ENCODE measurements at places on chromosomes 13 and 19.
A peak's percentile ranks its signal among the peaks of the same experiment; 100 is the strongest.

GRCh38 chr13:46385946-46386345 lies 1.1 kb downstream of the RUBCNL start:
- no peak for DNase-seq

DNA sequence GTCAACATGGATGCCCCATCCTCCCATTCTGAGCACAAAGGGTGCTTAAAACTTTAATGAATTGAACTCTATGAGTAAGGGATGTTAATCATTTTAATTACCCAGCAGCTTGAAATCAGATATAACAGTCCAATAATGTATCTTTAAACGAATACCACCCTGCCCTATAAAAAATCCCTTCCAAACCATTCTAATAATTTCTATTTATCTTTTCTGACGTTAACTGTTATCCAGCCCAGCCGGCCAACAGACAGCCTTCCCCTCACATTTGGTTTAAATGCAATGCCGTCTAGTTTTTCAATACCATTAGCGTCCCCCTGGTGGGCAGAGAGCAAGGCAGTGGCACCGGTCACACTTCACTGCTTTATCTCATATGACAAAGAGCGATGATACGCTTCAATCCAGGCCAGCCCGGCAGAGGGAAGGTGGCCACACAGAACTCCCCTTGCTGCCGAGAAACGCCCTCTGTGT lies 402.2 kb upstream of the ZNF507 start:
- DNase-seq: no peak

- DNase-seq: no peak
These were observed 8.0 kb downstream of the RNASEH2B start for GRCh38 chr13:50917572-50917971.

GRCh38 chr13:50576156-50576555 lies 267.3 kb downstream of the DLEU7 start:
- no peak for DNase-seq

GRCh38 chr19:1655987-1656608 lies 3.7 kb upstream of the TCF3 start:
- no peak for DNase-seq

DNA sequence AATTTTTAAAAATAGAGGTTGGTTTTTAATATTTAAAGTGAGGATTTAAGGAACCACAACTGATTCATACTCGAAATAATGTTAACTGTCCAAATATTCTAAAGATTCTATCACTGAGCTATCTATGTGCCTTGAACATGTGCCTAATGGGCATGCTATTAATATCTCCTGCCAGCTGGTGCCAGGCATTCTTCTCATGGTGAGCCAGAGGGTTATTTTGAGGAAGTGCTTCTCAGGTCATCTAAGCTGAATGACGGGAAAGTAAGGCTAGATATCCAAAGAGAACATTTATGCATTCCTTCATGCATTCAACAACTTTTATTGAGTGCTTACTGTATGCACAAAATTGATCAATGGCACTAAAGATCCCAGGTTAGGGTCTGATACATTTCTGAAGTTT lies 138.2 kb downstream of the PIBF1 start:
- no peak for DNase-seq

- no peak for DNase-seq
These were observed 20.7 kb downstream of the AKAP8 start for GRCh38 chr19:15358918-15359317.

DNA sequence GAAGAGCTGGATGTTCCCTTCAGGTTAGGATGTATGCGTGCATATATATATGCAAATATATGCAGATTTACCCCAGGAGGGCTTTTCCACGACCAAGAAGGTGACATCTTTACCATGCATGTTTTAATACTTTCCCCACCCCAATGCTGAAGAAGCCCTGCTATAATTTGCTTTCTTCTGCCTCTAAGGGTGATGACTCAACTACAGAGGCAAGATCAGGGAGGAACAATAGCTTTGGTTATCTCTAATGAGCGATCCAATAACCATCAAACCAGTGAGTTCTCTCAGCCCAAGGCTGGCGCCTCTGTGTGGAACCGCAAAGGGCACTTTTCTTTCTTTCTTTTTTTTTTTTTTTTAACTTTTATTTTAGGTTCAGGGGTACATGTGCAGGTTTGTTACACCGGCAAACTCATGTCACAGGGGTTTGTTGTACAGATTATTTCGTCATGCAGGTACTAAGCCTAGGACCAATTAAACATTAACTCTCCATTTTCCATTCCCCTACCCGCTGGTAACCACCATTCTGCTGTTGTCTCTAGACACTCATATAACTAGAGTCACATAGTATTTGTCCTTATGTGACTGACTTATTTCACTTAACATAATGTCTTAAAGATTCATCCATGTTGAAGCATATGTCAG lies 25.7 kb upstream of the UBE2L5 start:
- peak; percentile 19 for DNase-seq

- no peak for DNase-seq
These were observed 3.2 kb downstream of the RAB11B start for GRCh38 chr19:8393192-8393870.

DNA sequence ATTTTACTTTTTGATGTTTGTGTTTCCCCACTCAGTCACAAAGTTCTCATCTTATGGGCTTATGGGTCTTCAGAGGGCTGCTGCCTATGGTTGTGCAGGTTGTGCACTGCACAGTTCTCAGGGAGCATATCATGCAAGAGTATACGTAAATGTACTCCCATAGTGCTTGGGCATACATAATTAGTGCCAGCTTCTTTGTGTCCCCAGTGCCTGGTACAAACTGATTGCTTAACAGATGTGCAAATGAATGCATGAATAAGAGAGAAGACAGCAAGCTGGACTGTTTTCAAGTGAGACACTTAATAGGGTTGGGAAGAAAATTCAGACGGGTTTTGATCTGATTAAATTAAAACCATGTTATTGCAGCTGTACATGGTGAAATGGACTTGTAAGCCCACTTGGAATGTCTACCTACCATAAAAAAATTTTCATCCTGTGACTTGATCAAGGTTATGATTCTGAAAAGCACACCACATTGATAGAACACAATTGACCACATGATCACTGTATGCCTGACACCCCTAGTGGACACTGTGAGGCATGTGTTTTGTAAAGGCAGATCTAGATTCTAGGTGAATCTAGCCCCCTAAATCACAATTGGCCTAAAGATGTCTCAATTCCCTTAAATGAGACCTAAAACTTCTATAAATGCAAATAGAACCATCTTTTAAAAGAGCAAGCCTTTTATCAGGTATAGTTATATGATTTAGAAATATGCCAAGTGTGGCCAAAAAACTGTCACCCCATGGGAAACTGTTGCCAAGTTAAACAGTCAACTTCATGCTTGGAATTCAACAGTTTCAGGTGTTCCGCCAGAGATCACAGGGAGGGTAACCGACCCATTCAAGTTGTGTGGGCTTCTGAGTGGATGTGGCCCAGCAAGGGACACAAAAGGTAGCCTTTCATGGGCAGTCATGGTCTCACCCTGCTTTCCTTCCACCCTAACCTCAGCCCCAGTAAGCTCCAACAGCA lies 27.9 kb downstream of the FAM124A start:
- DNase-seq: no peak

DNA sequence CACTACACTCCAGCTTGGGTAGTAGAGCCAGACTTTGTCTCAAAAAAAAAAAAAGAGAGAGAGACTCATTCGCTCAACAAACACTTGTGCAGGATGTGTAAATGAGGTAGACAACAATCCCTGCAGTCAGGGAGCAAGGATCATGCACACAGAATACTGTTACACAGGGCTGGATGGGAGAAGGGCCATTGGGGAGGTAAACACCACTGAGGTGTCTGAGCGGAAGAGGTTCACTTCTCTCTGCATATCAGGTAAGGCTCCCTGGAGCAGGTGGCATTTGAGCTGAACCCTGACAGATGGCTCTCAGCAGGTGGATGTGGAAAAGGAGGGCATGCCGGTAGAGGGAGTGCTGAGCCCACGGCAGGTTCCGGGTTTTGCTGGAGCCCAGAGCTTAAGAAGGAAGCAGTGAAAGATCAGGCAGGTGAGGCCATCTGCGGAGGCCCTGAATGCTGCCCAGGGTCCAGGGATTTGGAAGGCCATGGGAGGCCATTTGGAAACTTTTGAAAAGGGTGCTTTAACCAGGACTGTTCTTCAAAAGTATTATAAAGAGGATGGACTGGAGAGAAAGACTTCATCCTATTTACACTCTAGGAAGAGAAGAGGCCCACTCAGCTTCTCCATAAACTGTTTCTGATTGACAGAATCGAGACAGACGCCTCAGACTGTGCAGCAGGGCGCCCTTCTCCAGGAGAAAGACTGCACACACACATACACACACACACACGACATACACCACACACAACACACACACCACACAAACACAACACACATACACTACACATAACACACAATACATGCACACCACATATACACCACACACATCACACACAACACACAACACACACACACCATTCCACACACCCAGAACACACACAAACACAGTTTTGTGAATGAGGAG lies 199.4 kb downstream of the USP12 start:
- peak; percentile 27 for DNase-seq

DNA sequence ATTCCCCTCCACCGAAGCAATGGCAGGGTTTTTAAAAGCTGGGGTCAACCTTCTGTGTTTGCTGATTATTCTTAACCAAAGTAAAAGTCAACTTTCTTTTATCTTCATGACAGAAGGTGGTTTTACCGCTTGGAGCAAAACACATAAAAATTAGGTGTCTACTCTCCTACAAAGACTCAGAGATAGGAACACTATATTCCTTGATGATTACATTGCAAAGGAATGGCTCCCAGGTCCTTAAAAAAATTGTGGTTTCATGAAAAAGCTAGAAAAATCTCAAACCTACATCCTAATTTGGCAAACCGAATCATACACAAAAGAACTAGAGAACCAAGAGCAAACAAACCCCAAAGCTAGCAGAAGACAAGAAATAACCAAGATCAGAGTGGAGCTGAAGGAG lies 760.4 kb upstream of the PCDH20 start:
- no peak for DNase-seq

DNA sequence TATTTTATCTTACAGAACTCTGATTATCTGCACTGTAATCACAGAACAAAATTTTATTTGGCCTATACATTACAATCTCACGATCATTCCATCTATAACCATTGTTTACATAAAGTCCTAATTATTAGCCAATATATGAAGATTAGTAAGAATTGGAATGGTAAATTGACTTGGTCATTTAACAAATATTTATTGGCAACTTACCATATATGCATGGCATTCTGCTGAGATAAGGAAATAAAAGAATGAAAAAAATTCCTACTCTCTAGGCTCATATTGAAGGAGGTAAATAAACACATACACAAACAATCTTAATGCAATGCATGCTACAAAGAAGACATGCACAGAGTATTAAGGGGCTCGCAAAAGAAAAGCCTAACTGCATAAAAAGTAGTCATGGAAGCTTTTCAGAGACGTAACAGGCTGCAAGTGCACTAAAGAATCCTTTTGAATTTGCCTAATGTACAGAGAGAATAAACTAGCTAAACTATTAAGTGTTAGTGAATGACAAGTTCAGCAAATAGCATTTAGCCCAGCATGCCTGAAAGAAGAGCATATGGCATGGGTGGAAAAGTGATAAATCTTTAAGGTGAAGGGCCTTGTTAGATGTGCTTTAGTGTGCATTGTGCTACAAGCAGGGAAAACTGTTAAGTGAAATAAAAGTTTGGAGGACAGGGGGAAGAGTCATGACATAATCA lies 1131.1 kb downstream of the PCDH9 start:
- no peak for DNase-seq

GRCh38 chr19:30695171-30695875 lies 323.1 kb downstream of the ZNF536 start:
- DNase-seq: no peak

DNA sequence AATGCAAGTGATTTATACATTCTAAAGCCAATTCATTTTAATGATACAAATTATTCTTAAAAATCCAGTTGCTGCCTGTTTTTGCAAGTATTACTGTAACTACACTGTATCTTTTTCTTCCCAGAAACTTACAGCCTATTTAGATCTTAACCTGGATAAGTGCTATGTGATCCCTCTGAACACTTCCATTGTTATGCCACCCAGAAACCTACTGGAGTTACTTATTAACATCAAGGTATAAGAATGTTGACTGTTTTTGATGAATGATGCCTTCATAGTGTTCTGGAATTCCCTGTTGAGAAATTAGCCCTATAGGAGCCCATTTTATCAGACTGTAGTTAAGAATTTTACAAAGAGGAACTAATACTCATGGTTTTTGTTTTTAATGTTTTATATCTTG lies 25.0 kb downstream of the ITM2B start:
- no peak for DNase-seq

- no peak for DNase-seq
These were observed 8.6 kb downstream of the RFPL4AL1 start for GRCh38 chr19:55777528-55777927.

- DNase-seq: no peak
These were observed 41.8 kb downstream of the IGFL3 start for GRCh38 chr19:46082728-46083050.

- no peak for DNase-seq
These were observed 339.7 kb downstream of the ITGBL1 start for GRCh38 chr13:101792189-101792588.

DNA sequence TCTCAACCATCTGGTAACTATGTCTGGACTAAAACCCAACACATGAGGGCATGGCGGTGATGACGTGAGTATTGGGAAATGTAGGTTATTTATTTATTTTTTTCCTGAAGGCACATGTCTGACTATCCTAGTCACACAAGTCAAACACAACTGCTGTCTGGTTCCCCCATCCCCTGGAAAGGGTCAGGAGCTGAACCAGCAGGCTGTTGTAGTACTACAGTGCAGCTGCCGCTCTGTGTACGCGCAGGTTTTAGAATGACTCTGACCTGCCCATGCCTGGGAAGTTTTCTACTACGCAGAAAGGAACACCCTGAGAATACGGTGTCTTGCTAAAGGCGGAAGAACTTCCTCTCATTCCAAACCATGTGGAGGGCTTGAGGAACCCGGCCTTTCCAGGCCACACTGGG lies 1.2 kb downstream of the SLC7A1 start:
- peak; percentile 59 for DNase-seq

GRCh38 chr13:29101409-29101808 lies 281.3 kb downstream of the MTUS2 start:
- DNase-seq: no peak
